ENCODE measurements at places on chromosomes 5 and 9.

- DNase-seq = no peak
Observed at GRCh38 chr5:1776831-1777230, 22.8 kb downstream of the MRPL36 start.

DNA sequence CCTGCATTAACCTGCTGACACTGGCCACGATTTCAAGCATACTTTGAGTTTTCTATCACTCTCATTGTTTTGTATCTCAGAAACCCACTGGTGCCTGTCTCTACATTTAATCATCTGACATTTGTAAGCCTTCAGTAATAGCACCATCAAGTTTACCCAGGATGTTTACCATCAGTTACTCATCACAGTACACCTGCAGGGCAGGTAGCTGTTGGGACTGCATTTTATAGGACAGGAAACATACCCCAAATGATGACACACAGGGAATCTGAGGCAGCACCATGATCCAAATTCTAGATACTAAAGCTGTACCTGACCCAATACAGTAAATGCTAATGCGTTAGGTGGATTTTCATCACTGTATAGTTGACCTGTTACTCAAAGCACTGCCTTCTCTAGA lies 114.2 kb downstream of the FEM1C start:
- no peak for DNase-seq

DNA sequence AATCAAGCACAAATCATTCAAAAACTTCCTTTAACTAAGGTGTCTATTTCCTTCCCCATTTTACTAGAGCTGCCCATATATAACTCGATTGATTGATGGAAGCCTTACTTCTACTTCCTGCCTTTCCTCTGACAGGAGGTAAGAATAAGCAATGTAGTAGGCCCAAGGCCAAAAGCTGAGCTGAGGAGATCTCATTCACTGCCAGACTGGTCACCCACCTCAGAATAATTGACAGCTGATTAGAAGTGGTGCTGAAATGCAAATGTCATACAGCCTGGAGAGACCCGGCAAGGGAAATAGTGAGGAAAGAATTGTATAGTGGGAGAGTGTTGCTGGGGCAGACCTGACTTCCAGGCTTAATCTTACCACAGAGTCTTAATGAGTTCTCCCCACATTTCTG lies 239.9 kb downstream of the SAXO1 start:
- DNase-seq = no peak

DNA sequence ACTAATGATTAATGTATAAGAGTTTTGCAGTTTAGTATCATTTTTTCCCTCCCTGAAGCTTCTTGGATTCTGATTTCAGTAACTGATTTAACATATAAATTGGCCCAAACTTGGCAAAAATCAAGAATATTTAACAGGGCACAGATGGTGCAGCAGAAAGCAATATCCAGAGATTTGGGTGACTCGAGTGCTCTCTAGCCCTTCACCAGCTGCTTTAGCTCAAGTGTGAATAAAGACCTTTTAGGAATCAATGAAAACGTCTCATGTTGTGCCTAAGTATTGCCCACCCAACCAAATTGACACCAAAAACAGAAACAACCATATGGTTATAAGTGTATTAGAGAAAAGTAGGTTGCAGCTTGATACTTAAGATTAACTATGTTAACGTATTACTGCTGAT lies 933.4 kb upstream of the PTPRD start:
- DNase-seq = no peak

GRCh38 chr5:134151723-134152122 lies 25.0 kb downstream of the SKP1 start:
- DNase-seq = no peak

DNA sequence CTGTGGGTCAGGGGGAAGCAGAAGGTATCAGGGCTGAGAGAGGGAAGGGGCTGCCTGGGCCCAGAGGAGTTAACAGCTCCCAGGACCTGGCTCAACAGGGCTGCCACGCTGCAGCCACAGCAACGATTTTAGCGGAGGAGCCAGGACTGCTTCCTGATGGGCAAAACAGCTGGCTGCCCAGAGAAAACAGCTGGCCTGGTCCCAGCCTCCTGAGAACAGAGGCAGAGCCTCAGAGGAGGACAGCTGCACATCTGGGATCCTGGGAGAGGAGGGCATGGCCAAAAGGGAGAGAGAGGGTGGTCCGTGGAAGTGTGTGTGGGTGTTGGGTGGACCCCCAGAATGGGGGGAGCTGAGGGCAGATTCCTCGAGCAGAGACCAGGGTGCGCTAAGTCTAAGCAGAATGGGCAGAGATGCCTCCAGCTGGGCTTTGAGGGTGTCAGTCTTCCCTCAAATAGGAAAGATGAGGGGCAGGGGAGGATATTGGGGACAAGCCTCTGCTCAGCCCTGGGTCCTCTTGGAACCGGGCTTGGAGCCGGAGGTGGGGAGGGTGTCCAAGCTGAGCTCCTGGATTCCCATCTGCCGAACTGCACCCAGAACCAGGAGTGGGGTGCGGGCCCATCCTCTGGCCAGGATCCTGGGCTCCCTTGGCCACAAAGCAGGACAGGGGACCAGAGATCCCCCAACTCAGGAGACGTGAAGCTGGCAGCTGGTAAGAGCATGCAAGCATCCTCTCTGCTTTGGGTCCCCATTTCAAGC lies 9.1 kb upstream of the CERCAM start:
- no peak for DNase-seq

DNA sequence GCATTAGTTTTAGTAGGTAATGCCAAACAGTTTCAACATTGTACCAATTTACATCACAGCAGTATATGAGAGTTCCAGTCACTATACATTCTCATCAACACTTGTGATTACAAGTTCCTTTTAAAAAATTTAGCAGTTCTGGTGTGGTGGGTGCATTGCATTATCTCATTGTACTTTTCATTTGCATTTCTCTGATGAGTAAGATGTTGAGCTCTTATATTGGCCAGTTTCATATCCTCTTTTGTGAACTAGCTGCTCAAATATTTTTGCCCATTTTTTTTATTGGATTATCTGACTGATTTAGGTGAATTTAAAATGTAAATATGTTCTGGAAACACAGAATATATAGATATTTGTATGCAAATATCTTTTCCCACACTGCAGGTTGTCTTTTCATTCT lies 160.9 kb upstream of the NR3C1 start:
- DNase-seq = no peak

- no peak for DNase-seq
Observed at GRCh38 chr9:69500896-69501295, 171.3 kb downstream of the APBA1 start.

- DNase-seq = no peak
Observed at GRCh38 chr9:80811003-80811402, 878.3 kb downstream of the TLE1 start.
